T-helper 9 cell (primary cell): ENCODE measurements at places on chromosomes 6 and 20.

DNA sequence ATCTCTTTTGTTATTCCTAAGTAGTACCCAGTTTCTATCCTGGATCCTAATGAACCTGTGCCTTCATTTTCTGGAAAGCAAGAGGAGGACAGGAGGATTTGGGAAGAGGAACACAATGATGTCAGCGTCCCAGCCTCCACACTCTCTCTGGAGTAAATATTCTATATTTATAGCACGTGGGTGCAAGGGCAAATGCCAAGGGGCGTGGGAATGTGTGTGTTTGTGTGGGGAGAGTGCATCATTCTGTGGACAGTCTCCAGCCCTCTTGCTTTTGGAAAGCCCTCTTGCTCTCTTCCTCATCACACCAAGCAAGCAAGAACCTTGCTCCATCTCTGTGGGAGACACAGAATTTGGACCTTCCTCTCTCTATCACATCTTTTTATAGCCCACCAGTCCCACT is 103.2 kb upstream of the EMILIN3 start:
- DNase-seq, result no peak

GRCh38 chr6:154613137-154613676 is 102.7 kb upstream of the CNKSR3 start:
- DNase-seq, result no peak

- DNase-seq, result no peak
Observed at GRCh38 chr20:36179170-36179945, 24.8 kb downstream of the EPB41L1 start.

DNA sequence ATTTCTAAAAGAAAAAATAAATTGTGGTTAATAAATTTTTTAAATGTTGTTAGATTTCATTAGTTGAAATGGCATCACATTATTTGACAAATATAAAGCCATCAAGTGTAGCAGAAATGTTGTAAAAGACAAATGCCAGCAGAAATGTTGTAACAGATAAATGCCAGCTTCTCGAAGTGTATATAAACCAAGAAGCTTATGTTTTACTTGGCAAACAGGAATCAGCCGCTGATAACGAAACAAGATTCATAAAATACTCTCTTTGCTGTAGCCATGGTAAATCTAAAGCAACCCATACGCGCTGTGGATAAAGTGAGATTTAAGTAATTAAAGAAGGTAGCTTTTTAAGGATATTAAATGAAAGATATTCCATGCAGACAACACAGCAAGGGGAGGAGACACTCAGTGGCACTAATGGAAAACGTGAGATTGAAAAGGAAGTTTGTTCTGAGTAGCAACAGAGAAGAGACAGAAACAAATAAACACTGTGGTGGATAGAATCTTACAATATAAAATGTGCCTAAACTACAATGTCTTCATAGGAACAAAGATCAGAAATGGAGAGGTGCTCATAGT is 29.6 kb downstream of the BTBD9 start:
- DNase-seq, result no peak

GRCh38 chr20:14925300-14925699 is 587.9 kb upstream of the FLRT3 start:
- no peak for DNase-seq

DNA sequence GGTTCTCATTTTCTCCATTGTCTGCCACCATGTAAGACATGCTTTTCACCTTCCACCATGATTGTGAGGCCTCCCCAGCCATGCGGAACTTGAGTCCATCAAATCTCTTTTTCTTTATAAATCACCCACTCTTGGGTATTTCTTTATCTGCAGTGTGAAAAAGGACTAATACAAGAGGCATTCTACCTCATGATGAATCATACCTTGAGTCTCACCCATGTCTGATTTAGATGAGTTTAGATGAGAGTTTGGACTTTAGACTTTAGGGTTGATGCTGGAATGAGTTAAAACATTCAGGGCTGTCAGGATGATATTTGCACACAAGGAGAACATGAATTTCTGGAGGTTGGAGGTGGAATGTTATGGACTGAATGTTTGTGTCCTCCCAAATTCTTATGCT is 545.6 kb downstream of the C6orf118 start:
- no peak for DNase-seq
